ENCODE measurements at places on chromosomes 5 and 9. TPM values are rescaled to one million over a fixed set of nuclear protein-coding genes. Genes with fewer than 3 reads are reported as not detected.

GRCh38 chr5:126686451-126687126, 85.8 kb downstream of the PHAX start:
- DNase-seq, result no peak

DNA sequence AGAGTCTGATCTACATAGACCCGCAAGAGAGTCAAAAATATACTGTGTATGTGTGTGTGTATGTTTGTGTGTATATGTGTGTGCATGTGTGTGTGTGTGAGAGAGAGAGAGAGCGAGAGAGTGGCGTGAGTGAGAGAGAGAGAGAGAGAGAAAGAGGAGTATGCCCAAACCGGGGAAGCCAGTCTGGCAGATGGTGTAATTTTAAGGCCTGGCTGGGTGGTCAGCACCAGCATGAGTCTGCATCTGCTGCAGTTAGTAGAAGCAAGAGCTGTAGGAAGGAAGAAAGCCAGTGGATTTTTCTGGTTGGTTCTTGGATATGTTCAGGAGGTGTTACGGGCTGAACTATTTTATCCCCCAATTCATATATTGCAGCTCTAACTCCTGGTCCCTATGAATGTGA, 75.2 kb downstream of the ACTBL2 start:
- DNase-seq, result no peak

DNA sequence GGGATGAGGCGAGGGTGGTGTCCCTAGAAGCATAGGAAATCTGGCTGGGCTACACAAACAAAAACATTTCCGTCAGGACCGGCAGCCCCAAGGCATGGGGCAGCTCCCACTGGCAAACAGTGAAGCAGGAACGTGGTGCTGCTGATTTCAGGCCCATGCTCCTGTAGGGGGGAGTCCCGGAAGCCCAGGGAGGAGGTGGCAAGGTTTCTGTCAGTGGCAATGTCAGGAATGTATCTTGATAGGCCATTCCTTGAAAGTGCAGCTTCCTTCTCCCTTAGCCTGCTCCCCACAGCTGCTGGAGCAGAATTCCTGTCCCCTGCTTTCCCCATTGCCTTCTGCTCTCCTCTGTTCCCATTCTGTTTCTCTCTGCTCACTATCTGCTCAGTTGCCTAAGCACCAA, 42.4 kb downstream of the MRRF start:
- DNase-seq, result no peak

DNA sequence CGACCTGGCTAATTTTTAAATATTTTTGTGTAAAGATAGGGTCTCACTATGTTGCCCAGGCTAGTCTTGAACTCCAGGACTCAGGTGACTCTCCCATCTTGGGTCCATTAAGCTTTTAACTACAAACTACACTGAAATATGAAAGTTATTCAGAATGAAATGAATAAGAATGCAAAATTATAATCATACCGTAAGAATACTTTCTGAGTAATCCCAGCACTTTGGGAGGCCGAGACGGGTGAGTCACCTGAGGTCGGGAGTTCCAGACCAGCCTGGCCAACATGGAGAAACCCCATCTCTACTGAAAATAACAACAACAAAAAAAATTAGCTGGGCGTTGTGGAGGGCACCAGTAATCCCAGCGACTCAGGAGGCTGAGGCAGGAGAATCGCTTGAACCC, 1.1 kb upstream of the ORM1 start:
- no peak for DNase-seq

GRCh38 chr9:84405667-84406066, 65.1 kb upstream of the SLC28A3 start:
- no peak for DNase-seq

GRCh38 chr5:178817506-178817905, 42.2 kb upstream of the ZNF354B start:
- no peak for DNase-seq

DNA sequence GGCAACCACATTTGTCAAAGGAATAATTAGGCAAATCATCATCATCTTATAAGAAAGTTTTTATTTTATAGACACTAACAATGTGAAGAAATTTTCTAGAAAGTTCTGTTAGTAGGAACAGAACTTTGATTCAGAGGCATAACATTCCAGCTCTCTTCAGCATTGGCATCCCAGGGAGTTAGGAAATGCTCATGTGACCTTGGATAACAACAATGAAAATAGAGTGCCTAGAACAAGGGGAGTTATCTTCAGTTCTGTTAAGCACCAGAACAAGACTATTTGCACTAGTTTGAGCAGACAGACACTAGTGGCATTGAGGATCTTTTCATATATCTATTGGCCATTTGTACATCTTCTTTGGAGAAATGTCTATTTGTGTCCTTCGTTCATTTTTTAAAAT, 7.0 kb upstream of the NMUR2 start:
- DNase-seq, result no peak

- DNase-seq, result no peak
Measured at GRCh38 chr9:137397675-137398423, 25.1 kb downstream of the EXD3 start.

DNA sequence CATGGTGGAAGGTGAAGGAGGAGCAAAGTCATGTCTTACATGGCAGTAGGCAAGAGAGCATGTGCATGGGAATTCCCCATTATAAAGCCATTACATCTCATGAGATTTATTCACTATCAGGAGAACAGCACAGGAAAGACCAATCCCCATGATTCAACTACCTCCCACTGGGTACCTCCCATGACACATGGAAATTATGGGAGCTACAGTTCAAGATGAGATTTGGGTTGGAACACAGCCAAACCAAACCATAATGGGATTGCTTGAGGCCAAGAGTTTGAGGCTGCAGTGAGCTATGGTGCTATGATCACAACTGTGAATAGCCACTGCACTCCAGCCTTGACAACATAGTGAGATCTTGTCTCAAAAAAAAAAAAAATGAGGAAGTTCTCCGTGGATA, 581.8 kb downstream of the TAF11L14 start:
- no peak for DNase-seq

DNA sequence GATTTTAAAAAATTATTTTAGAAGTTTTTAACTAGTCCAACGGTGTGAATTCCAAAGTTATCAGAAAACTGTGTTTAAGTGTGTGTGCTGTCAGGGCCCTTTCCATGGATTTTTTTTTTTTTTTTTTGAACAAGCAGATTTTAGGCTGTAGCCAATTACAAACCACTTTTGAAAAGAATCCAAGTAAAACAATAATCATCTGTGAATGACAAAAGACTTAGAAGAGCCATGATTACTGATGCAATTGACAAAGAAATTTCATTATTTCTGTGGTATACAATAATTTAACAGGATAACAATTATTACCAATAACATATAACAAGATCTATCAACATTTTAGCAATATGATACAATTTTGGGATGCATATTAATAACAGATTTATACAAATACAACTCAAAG, 16.2 kb upstream of the PAIP1 start:
- DNase-seq, result no peak

DNA sequence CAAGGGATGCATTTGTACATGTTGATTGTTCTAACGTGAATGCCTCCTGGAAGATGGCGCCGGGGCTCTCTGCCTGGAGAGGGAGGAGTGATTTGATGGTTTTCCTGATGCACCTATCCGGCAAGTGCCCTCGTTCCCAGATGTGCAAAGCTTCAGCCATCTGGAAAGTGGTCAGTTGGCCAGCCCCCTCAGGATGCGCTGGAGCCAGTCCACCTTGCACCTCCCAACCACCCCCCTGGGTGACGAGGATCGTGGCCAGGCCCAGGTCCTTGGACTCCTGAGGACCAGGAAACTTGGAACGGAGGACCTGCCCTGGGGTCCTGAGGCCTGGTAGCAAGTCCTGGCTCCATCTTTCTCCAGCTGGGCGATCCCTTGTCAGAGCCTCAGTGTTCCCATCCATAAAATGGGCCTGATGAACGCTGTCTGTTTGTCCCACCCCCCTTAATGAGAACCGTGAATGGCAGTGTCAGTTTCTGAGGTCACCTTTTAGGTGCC, 23.6 kb upstream of the RNU6ATAC start:
- DNase-seq, result no peak

DNA sequence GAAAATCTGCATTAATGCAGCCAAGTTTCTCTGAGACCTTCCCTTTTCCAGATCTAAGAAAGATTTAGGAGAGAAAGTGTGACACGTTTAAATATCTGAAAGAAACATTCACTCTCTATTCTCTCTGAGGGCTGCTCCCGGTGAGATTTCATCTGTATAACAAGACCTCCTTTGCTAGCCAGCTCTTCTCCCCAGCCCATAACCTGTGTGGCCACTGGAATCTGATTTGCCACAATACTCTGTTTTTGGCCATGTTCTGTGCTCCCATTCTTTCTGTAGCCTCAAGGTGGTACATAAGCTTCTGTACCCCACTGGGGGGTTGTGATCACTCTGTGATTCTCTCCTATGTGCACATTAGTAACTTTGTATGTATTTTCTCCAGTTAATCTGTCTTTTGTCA, 291.0 kb upstream of the SEMA6A start:
- no peak for DNase-seq

DNA sequence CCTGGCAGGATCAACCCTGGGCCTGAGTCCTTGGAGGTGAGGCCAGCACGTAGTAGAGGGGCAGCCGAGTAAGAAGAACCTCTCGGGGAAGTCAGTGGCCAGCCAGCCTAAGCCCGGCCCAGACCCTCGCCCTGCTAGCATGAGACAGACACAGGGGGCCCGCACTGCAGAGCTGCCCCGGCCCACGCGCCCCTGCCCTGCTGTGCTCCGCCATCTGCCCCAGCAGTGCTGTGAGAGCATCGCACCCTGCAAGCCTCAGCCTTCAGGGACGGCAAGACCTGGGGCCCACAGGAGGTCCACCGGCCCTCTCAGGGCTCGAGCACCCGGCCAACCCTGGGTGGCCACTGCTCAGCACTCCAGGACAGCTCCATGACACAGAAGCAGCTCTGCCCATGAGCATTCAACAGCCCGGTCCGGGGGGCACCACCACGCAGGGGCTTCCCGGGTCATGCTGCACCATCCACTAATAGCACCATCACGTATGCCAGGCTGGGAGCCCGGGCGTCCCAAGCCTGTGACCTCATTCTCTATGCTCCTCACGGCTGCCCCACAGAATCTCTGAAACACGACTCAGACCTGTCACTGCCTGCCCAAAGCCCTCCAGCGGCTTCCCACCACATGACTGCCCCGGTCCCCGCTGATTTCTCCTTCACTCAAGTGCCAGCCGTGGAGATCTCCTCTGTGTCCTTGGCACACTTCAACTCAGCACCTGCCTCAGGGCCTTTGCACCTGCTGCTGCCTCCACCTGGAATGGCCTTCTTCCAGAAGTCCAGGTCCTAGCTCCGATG, 38.1 kb downstream of the ADAMTS2 start:
- no peak for DNase-seq

DNA sequence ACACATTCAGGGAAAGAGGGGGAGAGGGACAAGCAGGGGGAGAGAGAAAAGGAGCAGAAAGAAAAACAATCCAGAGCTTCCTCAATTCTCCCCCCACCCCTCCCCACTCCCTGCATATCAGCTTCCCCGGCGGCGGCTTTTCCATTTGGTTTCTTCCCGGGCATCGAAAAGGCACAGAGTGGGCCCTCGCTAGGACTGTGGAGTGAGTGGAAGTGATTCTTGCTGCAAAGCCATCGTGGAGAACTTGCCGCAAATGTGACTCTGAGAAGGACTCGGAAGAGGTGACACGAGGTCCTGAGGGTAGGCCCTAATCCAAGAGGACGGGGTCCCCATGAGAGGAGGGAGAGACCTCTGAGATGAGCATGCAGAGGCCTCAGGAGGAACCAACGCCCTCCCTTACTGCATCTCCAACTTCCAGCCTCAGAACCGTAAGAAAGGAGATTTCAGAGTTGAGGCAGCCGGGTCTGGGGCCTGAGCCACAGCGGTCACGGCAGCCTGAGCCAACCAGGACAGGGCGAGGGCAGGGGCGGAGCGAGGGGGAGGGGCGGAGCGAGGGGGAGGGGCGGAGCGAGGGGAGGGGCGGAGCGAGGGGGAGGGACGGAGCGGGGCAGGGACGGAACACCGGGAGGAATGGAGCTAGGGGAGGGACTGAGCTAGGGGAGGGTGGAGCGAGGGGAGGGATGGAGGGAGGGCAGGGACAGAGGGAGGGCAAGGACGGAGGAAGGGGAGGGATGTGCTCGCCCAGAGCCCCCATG, 21.2 kb upstream of the SARDH start:
- no peak for DNase-seq

DNA sequence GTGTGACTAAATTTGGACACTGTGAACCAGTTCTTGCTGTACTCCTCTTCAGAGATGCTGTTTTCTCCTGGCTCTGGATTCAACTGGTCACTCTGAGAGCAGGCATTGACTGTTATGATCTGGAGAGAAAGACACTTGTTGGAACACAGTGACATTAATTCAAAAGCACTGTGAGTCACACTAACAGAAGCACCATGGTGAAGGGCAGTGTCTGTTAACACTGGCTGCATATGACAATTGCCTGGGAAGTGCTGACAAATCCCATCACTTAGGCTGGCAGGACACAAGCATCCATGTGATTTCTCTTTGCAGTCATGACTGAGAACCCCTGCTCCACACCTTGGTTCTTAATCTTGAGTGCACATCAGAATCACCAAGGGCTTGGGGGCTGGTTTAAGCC, 132.4 kb downstream of the TRPM6 start:
- DNase-seq, result no peak

GRCh38 chr9:108083160-108083750, 593.7 kb upstream of the KLF4 start:
- no peak for DNase-seq

GRCh38 chr9:131598121-131598520, 52.8 kb downstream of the PRRT1B start:
- peak; percentile 37 for DNase-seq

GRCh38 chr9:107735821-107736220, 246.3 kb upstream of the KLF4 start:
- no peak for DNase-seq

DNA sequence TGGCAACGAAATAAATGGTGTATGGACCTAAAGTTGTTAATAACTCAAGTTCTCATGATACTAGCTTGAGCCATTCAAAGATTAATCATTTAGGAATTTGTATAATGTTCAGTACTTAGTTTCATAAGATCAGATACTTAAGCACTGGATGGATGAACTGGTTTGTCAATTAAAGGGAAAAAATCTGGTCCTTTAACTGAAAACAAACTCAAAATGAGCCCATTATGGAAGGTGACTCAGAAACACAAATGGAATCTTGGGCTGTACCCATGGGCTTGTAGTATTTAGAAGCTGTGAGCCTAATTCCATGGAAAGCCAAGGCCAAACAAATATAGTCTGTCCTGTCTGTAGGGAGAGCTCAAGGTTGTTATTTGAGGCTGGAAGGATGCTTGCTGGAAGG, 27.6 kb upstream of the ADRB2 start:
- DNase-seq, result no peak

GRCh38 chr5:172502969-172503368, 48.6 kb upstream of the SH3PXD2B start:
- no peak for DNase-seq

Gene TJP2
- 282 TPM for total RNA-seq

Gene PCDHB16
- 0.20 TPM for total RNA-seq

Gene SLC45A2
- 1.6 TPM for total RNA-seq

Gene CSF1R
- total RNA-seq, result 15.2 TPM

Gene PTGER4
- 104 TPM for total RNA-seq

Gene ORM2
- not detected for total RNA-seq

Gene PHF24
- 0.27 TPM for total RNA-seq

Gene FGF10
- 7.3 TPM for total RNA-seq

Data from transverse colon (tissue), 4 donors.